ENCODE measurements at places on chromosomes 4 and X.

DNA sequence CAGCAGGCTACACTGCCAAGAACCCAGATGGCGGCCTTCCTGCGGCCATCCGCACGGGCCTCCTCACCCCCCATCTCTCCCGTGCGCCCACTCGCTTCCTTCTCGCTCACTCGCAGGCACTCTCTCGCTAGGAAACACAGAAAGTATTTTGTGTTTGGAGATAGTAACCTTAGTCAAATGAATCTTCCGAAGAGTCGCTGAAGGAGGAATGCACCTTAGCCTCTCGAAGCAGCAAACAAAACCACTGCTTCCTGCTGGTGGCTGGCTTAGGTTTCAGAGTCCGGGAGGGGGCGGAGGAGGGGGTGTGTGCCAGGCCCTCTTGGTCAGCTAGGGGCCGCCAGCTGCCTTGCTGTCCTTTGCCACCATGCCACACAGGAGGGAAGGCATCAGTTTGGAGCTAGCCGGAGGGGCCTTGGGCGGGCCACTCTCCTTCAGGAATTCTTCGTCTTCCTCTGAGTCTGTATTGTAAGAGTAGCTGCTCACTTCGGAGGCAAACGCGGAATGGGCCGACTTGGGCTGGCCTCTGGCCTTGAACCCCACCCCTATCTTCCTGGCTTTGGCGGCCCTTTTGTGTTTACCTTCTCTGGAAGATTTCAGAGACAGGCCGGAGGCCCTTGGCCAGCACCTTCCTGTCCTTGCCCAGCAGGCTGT, 73.2 kb upstream of the UCP1 start:
- no peak for DNase-seq

GRCh38 chr4:109723110-109723509, 6.8 kb downstream of the PLA2G12A start:
- DNase-seq = no peak

- DNase-seq = no peak
These were observed 115.8 kb downstream of the CORIN start for GRCh38 chr4:47721892-47722575.

GRCh38 chr4:166377578-166377977, 504.5 kb downstream of the TLL1 start:
- no peak for DNase-seq

GRCh38 chrX:10457092-10457491, 163.3 kb downstream of the MID1 start:
- DNase-seq = no peak

DNA sequence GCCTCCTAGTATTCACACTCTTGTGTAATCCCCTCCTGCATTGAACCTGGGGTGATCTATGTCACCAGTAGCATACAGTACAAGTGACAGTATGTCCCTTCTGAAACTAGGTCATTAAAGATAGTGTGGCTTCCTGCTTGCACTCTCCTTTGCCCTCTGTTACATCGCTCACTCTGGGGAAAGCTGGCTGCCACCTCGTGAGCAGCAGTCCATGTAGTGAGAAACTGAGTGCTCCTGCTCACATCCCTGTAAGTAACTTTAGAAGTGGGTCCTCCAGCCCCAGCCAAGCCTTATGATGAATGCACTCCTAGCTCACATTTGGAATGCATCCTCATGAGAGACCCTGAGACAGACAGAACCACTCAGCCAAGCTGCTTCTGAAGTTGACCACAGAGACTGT, 89.8 kb upstream of the TNIP3 start:
- DNase-seq = no peak

- no peak for DNase-seq
These were observed 319.1 kb downstream of the GPAT3 start for GRCh38 chr4:83855044-83855443.

- DNase-seq = no peak
These were observed 39.5 kb downstream of the GPC4 start for GRCh38 chrX:133375615-133376340.

Data from NCI-H748 treated with DMSO at 0.1 percent for 48 hours (cell line).